AG08395 (cell line): ENCODE measurements at places on chromosomes 13 and 19.

DNA sequence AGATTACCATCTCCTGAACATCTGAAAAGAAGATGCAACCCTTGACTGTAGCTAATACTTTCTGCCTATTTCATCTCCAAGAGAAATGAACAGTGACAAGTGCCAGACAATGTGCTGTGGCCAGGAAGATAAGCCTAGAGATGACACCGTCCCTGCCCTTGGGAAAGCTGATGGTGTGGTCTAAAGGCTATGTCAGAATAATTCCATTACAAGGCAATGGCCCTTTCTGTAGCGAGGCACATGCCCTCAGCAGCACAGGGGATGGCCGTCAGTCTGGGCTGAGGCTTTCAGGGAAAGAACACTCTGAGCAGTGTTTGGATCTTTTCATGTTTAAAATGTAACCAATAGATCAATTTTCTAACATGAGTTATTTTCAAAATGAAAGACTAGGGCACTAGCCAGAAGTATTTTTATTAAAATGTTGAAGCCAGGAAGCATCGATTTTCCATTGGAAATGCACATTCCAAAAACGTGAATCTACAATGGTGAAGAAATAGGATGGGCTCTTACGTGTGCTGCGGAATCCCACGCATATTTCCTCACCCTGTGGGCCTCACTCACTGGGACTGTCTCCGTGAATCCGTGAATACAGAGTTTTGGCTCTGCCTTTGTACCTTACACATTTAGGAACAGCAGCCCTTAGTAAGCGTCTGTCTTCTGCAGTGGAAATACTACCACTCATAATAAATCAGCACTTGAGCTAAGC, 22.0 kb downstream of the COL4A1 start:
- DNase-seq = no peak

DNA sequence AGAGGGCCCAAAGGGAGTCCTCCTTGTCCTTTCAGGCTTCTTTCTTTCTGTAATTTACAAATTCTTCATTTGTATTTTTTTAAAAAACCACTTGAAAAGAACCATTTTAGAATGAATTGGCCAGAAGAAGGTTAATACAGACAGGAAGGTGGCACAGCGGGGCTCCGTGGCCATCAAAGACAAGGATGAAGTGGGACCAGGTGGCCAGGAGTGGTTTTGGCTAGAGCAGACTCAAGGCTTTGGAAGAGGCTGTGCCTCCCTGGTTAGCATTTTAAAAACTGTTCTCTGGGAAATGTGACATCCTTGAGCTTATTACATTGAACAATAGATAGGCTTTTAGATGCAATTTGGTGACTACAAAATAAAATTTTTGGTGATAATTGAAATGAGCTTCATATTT, 48.4 kb downstream of the ATP8A2 start:
- DNase-seq = no peak

DNA sequence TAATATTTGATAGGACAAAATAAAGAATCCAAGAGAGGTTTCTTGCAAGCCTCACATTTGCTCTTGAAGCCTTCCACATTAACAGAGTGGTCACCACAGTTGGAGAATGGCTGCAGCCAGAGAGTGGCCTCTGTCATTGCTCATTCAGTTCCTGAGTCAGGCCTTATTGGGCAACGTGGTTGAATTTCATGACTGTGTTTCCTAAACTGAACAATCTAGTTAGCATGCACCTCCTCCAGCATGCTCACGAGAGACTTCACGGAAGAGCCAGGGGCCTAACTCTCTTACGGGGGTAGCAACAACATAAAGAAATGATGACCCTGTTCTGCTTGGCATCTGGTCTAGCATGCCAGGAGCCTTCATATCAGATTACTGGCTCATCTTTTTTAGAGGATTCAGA, 9.6 kb upstream of the UBL3 start:
- peak; percentile 63 for DNase-seq

GRCh38 chr13:33519561-33520467, 234.3 kb upstream of the STARD13 start:
- peak; percentile 91 for DNase-seq

GRCh38 chr19:27745978-27746542, 1466.9 kb downstream of the UQCRFS1 start:
- DNase-seq = no peak

- DNase-seq = no peak
These were observed 1115.9 kb upstream of the PCDH9 start for GRCh38 chr13:68345963-68346531.

DNA sequence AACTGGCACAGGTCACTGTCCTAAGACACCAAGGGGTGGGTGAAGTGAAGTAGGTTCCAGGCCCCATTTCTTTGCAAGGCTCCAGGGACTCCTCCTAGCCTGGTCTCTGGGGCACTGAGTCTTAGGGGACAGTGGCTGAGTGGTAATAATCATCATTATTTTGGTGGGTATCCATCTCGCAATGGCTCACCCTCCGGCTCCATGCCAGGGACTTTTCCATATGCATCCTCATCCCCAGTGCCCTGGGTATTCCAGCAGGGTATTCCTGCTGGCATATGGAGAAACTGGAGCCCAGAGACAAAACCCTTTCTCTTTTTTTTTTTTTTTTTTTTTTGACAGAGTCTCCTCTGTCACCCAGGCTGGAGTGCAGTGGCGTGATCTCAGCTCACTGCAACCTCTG, 2.5 kb downstream of the PDE4A start:
- no peak for DNase-seq

- DNase-seq = no peak
These were observed 36.3 kb upstream of the SLC10A2 start for GRCh38 chr13:103102482-103102881.

GRCh38 chr19:15378534-15379082, 979 bp downstream of the AKAP8 start:
- peak; percentile 65 for DNase-seq

DNA sequence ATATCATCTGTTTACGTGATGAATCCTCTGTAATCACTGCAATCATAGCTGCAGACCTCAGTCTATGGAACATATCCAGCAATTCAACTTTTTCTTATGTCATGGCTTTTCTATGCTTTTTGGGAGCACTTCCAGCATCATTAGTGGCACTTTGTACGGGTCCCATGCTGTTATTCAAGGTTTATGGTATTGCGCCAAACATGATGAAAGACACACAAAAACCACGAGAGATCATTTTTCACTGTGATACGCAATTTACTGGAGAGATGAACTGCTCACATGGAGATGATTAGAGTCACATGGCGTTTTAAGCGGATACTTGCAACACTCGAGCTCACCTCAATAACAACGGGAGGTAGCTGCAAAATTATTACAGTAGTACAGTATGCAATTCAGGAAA, 2101.7 kb upstream of the PCDH20 start:
- DNase-seq = no peak

DNA sequence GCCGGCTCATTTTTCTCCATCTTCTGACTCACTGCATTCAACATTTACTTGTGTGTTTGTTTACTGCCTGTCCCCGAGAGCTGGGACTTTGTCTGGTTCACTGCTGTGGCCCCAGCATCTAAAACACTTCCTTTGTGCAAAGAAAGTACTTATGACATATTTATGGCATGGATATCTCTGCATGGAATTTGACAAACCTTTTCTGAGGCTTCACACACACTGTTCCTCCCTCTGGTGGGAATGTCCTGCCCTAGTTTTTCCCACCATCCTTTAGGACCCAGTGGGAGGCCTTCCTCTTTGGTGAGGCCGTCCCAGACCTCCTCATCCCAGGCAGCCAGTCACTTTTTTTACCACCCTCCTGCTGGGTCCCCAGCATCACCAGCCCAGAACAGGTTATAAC, 1.4 kb upstream of the SRRM5 start:
- DNase-seq = no peak

GRCh38 chr19:8357007-8357521, 6.9 kb upstream of the ANGPTL4 start:
- DNase-seq = no peak

DNA sequence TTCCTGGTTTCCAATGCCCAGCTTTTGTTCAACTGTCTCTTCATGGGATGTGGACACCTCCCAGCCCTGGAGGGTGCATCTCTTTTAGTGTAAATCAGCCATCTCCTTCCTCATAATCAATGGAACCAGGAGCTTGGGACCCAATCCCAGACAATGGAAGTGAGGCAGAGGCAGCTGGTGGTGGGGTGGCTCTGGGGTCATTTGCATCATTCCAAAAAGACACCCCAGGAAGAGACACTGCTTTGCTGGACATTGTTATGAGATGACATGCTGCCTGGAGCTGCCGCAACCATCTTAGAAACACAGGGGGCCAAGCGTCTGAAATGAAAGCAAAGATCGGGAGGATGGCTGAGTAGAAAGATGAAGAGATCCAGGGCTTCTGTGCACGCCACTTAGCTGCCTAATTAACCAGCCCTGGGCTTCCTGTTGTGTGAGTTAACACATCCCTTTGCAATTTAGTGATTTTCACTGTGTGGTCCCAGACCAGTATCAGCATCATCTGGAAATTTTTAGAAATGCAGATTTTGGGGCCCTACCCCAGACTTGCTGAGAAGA, 36.1 kb downstream of the IRS2 start:
- DNase-seq = no peak

DNA sequence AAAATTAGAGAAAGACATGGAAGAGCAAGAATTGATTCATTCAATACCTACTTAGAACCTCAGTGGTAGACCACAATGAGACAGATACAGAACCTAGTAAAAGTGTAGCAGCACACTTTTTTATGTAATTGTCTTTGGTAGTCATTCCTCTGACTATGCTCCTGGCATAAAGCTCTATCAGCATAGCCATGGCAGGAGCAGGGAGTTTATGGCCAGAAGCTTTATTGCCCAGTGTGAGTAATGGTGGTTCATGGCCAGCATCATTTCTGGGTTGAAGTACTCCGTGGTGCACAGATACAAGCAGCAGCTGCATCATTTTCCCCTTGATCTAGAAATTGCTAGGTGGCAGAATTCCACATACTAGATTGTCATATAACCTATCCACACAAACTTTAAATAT, 352.6 kb downstream of the TBC1D4 start:
- DNase-seq = peak; percentile 37

- DNase-seq = no peak
These were observed 4.6 kb upstream of the CACNG8 start for GRCh38 chr19:53958168-53958571.

- peak; percentile 97 for DNase-seq
These were observed 13.6 kb upstream of the STRN4 start for GRCh38 chr19:46759817-46760333.

GRCh38 chr13:92952161-92952560, 274.4 kb upstream of the GPC6 start:
- no peak for DNase-seq

- DNase-seq = no peak
These were observed at the start of gene CEACAM6 for GRCh38 chr19:41755328-41755913. Gene CEACAM6 (plus strand): TSS chr19:41755530. CDS start chr19:41755639, 109 bp downstream.

GRCh38 chr13:77827332-77827731, 91.3 kb downstream of the EDNRB start:
- DNase-seq = no peak

- DNase-seq = no peak
These were observed 256.5 kb downstream of the TBC1D4 start for GRCh38 chr13:75225288-75226032.

DNA sequence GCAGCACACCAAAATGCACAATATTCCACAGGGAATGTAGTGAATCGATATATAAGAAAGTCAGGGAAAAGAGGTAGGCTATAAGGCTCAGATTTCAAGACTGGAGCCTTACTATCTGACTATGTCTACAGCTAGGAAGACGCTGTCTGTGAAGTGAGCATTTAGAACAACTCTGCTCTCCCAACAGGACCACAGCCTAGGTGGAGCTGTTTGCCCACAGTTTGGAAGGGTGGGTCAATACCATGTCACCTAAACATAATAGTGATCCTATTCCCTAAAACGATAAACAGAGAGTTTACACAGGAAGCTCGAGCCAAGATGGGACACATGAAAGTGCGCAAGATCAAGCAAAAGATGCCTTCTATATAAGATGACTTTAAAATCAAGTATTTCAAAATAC, 2486.0 kb upstream of the PCDH20 start:
- no peak for DNase-seq
